ENCODE measurements at places on chromosomes 6 and 20.

DNA sequence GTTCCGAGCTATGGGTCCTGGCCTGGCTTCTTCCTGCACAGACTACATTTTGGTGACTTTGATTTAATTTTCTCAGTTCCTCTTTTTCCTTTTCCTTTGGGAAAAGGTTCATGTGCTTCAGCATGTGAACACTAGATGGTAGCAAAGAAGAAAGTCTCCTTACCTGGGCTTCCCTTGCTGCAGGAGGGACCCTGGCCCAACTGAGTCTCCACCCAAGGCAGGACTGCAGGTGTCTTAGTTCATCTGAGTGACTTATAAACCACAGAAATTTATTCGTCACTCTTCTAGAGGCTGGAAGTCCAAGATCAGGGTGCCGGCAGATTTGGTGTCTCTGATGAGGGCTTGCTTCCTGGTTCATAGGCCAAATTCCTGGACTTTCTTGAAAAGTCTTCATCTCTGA, 163.2 kb downstream of the SYCP2 start:
- DNase-seq: peak; percentile 48

DNA sequence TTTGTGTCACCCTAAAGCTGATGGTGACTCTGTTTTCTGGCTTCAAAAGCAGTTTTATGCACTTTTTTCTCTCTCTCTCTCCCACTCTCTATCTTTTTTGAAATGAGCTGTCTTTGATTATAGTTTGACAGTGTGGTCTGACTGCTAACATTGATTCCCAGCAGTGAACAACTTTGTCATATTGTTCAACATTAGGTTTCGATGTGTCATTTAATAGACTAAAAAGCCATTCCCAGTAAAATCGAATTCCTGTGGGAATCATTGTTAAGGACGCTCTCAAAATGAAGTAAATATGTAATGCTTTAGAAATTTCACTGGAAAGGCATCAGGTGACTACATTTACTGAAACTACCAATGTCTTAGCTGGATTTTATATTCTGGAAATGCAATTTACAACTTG, 69.9 kb upstream of the FLRT3 start:
- DNase-seq: no peak

GRCh38 chr20:5670036-5670536, 80.1 kb upstream of the SHLD1 start:
- no peak for DNase-seq

GRCh38 chr6:156306531-156306930, 470.6 kb upstream of the ARID1B start:
- DNase-seq: no peak

DNA sequence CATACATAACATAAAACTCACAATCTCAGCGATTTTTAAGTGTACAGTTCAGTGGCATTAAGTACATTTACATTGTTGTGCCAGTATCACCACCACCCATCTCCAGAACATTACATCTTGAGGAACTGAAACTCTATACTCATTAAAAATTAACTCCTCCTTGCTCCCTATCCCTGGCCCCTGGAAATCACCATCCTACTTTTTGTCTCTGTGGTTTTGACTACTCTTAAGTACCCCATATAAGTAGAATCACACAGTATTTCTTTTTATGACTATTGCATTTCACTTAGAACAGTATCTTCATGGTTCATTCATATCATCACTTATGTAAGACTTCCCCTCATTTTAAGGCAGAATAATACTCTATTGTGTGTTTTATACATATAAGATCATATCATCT, 1108.1 kb downstream of the GRIK2 start:
- no peak for DNase-seq

GRCh38 chr6:134624781-134625180, 306.9 kb upstream of the SGK1 start:
- DNase-seq: no peak
